Right lung (tissue), 10 donors: ENCODE measurements at places on chromosomes 5 and 9. TPM values are rescaled to one million over a fixed set of nuclear protein-coding genes. Genes with fewer than 3 reads are reported as not detected.

PTGR1 gene
- 47.1 TPM for polyA plus RNA-seq

LCN2 gene
- polyA plus RNA-seq = 1.9 TPM

PCDHGC3 gene
- polyA plus RNA-seq = 137 TPM

NMUR2 gene
- polyA plus RNA-seq = 0.40 TPM

ELOVL7 gene
- polyA plus RNA-seq = 1.8 TPM

TMEM171 gene
- polyA plus RNA-seq = not detected

SOHLH1 gene
- polyA plus RNA-seq = not detected

SLIT3 gene
- polyA plus RNA-seq = 42.9 TPM

PCDHGA2 gene
- polyA plus RNA-seq = 7.3 TPM

SLC25A46 gene
- polyA plus RNA-seq = 34.1 TPM

PTCH1 gene
- polyA plus RNA-seq = 65.5 TPM

FBP2 gene
- 2.2 TPM for polyA plus RNA-seq
